CD4-positive, alpha-beta T cell treated with Interleukin-10 for 1 hour (primary cell): ENCODE measurements at places on chromosomes 12 and 14.

DNA sequence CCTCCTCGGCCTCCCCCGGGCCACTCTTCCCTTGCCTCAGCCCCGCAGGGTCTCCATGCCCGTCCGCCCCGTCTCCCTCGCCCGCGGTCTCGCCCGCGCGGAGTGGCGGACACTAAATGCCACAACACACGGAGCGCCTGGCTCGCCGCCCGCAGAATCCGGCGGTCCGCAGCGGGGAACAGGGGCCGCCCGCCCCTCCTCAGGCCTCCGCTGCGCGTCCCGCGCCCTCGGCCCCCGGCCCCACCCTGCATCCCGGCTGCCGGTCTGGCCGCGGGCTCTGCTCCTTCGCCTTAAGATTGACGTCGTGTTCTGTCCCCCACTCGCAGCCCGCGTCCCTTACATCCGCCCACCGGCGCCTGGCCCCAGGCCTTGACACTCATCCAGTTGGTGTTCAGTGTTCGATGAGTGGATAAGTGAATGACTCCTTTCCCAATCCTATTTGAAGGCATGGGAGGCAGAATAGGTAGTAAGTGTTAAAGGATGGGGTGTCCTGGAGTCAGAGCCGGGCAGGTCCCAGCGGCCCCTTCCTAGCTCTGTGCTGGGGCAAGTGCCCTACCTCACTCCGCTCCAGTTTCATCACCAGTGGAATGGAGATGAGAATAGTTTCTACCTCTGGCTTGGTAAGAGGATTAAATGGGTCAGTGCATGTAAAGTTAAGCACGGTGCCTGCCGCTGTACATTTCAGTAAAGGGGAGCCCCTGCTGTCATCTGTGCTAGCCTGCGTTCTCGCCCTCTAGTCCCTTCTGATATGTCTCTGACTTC, 622 bp downstream of the TECPR2 start:
- DNase-seq, result no peak

GRCh38 chr12:59593761-59594160, 2.1 kb upstream of the SLC16A7 start:
- no peak for DNase-seq

- DNase-seq, result no peak
Measured at GRCh38 chr12:57085999-57086492, 2.9 kb upstream of the NAB2 start.

- DNase-seq, result no peak
Measured at GRCh38 chr14:101564444-101564776, 3.1 kb downstream of the DIO3 start.

DNA sequence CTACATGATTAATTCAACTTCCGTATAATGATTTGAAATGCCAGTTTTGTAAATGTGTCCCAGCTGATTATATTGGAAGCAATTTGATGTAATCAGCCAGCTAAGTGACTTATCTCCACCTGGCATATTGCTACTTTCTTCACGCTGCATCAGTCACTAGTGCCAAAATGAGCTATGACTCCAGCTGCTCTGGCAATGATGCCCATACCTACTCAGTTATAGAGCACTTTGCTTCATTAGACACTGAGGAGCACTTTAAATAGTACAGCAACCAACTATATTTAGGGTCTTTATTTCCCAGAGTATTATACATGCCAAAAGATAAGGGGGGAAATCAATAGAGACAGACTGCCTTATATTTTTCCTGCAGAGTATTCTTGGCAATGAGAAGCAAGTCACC, 67.9 kb upstream of the LIN7A start:
- no peak for DNase-seq

DNA sequence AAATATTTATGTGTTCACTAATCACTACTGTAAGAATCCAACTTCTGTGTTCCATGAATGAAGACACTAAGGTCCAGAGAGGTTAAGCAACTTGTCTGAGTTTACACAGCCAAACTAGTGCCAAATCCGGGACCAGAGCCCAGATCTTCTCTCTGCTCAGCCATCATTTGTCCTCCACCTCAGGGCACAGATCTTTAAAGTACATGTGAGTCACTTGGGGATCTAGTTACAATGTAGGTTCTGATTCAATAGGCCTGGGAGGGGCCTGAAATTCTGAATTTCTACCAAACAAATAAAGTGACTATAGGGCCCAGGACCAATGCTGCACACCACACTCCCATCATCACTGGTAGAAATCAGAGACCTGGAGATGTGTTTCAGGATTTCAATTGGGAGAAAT, 162.9 kb downstream of the GXYLT1 start:
- no peak for DNase-seq

- no peak for DNase-seq
Measured at GRCh38 chr14:104784846-104785707, 10.5 kb downstream of the AKT1 start.

DNA sequence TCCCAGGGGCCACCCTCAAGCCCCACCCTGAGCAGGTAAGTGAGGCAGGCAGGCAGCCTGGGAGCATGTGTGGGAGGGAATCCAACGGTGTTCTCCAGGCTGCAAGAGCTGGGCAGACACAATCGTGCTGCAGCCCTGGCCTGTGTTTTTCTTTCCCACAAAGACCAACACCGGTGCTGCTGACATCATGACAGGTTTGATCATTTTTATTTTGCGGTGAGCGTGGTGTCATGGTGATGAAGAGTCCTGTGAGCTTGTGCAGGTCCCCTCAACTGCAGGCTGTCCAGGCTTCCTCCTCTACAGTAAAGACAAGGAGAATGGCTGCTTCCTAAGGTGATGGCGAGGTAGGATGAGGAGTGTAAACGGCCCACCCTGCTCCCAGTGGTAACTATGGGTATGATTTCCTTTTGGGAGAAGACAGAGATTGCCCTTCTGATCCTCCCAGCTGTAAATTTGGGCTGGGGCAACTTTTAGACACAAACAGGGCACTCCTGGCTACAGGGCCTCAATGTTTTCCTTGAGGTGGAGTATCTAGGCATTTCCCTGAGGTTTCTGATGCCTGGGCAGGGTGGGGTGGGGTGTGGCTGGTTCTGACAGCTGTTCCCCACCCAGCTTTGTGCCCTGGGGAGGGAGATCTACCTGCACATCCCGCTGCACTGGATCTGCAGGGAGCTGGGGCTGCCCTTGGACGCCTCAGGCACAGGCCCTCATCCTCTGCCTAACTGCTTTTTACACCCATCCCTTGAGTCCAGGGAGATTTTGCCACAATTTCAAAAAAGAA, 109.1 kb downstream of the VCPKMT start:
- DNase-seq, result no peak

DNA sequence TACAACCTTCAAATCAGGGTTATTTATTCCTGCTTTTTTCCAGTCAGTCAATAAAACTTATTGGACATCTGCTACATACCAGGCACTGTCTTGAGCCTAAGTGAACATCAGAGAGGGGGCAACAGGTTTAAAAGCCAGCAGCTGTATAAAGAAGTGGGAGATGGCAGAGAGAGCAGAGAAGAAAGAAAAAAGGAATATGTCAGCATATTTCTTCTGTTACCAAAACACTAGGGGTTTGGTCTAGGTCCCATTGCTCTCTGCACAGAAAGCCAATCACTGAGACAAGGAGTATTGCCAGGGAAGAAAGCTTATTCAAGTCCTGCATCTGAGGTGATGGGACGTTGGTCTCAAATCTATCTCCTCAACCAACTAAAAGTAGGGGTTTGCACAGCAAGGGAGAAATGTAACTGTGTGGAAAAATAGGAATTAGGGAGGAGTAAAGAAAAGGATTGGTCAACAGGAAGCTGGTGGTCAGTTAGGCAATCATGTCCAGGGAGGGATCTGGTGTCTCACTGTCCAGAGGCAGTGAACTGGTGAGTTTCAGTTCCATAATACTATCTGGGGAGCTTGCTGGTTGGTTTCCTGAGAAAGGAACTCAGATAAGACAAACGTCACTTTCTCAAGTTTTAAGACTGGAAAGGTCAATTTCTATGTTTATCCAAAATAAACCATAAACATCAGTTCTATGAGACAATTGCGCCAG, 107.5 kb downstream of the PHLDA1 start:
- no peak for DNase-seq

GRCh38 chr14:22549324-22549962, 39.6 kb downstream of the DAD1 start:
- no peak for DNase-seq

- DNase-seq, result no peak
Measured at GRCh38 chr14:57865066-57865402, 858 bp downstream of the SLC35F4 start.

- no peak for DNase-seq
Measured at GRCh38 chr12:88371416-88372183, 208.7 kb downstream of the KITLG start.

DNA sequence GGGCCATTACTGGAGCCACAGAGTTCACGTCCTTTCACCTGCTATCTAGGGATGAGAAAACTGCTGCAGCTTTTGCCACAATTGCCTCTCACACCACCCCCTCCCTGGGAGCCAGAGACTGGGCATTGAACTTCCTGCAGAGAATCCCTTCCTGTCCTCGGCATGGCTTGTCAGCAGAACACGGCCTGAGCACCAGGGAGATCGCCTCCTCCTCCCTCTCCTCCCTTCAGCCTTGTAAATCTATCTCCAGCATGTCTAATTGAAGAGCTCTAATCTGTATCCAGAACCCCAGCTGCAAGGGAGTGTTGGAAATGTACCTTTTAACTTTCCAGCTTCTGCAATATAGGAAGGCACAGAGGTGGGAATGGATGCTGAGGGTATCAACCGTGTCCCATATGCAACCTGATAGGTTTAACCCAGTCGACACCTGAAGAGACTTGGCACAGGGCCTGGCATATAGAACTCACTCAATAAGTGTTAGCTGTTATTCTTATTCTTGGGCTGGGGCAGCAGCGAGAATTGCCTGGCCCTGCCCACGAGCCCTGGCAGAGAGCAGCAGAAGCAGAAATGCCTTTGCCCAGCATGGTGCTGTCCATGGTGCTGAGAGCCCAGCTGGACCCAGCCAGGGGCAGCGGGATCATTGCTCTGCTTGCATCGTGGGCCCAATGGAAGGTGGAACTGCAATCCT, 26.8 kb downstream of the TMEM63C start:
- peak; percentile 27 for DNase-seq

DNA sequence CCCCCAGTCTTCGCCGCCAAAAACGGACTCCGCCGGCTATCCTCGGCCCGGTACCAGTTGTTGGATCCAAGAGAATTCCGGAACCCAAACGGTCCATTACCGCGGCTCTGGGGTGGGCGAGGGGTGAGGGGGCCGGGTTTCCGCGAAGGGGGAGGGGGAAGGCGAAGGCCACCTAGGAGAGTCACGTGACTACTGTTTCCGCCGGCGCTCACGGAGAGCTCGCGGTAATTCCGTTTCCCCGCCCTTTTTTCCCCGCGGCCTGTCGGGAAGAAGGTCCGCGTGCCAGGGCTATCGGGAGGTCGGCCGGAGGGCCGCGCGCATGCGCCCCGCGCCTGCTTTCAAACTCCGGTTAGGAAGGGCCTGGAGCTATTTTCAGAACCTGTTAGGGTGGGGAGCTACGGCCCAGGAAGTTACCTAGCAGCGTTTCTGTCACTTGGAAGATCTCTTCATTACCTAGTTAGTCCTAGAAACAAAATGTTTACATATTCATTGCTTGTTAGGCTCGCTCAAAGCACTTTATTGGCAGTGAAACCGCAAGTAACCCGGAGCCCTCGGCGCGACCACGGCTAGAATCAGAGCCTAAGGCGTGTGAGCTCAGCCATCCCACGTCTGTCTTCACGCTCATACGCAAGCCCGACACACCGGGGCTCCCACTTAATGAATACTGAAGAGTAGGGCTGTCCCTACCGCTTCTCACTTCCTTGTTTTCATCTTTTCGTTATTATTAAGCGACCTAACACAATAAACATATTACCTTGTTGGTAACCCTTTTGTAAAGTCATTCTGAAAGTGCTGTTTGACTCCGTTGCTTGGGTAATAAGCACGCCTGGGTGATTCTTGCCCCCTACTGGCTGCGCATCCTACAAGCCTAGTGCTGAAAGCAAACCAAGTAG, 624 bp upstream of the SBNO1 start:
- DNase-seq, result peak; percentile 99

GRCh38 chr12:90548595-90548994, 406.4 kb downstream of the CCER1 start:
- DNase-seq, result no peak

GRCh38 chr12:63989301-63989845, 144.9 kb downstream of the SRGAP1 start:
- no peak for DNase-seq

GRCh38 chr14:92596331-92596907, 82.8 kb downstream of the RIN3 start:
- no peak for DNase-seq

DNA sequence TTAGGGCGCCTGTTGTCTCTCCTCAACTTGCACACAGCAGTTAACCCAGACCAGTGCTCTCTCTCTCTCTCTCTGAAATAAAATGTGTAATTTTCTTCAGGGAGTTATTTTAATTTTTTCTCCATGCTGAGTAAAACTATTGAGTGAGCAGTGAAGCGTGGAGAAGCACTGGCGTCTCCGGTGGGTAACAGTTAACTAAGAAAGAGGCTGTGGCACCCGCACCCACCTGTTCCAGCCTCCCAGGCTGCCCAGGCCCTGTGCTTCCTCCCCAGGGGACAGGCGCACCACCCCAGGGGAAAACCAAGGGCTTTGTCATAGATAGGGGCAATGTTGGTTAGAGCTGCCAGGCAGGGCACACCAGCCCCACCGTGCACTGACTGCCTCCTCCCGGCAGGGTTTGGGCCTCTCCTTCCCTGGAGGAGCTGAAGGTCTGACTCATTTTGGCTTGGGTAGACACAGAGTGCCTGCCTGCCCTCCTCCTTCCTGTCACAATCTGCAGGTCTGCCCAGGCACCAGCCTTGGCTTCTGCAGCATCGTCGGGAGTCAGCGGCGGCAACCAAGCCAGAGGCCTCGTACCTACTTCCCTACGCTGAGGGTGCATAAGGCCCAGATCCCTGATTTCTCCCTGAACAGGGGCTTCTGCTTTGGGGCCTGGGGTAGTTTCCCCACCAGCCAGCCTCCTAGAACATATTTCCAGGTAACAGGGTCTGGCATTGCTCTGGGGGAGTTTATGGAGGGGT, 3.9 kb downstream of the HOXC5 start:
- DNase-seq, result no peak

DNA sequence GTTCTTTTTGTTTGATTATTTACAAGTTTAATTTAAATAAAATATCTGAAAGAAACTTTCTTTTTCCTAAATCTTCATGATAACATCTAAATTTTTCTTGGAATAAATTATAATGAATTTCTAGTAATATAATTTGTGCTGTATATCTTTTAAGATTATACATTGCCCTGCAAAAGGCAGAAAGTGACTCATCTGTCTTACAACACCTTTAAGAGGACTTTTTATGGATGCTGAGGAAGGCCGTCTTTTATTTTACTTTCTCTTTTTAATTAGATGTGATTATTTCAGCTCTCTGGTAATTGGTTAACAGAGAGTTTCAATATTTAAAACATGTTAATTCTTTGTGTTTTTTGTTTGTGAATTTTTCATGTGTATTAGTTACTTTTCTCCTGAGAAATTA, 598.4 kb downstream of the RPL10L start:
- DNase-seq, result no peak

GRCh38 chr14:60648934-60649874, at the start of gene SIX1:
Gene SIX1, minus strand, starts transcription at chr14:60649477. Its CDS starts 288 bp downstream, at chr14:60649189.
- no peak for DNase-seq

GRCh38 chr12:54977155-54977554, 7.4 kb downstream of the TESPA1 start:
- no peak for DNase-seq

DNA sequence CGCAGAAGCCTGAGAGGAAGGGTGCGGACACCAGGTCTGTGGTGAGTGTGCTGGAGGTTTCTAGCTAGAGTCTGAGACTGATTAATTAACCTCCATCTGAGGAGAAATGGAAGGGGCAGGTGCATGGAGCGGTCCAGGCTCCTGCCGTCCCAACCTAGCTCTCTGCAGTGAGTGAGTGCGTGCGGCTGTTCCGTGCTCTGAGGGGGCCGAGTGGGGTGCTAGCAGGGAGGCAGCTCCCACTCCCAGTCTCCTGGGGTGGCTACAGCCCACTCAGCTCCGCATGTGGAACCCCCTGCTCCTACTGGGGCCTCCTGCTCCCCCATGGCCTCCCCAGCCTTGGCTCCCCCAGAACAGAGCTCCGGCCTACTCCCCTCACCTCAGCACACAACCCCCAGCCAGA, 2.9 kb downstream of the LRTM2 start:
- no peak for DNase-seq
